ENCODE measurements at places on chromosomes 6 and 20.

GRCh38 chr6:40146902-40147301, 212.6 kb upstream of the MOCS1 start:
- H3K36me3 ChIP-seq = no peaks in the 10 kb centered on the region
- H3K4me3 ChIP-seq = no peak overlapping the region
- H3K27ac ChIP-seq = peak overlapping the region; percentile 60
- no peak for DNase-seq

- no peak overlapping the region for H3K27ac ChIP-seq
- H3K4me1 ChIP-seq = no peaks in the 10 kb centered on the region
- peaks cover 4% of the 10 kb centered on the region for H3K27me3 ChIP-seq
- peaks cover 6% of the 10 kb centered on the region for H3K36me3 ChIP-seq
- no peak overlapping the region for H3K4me3 ChIP-seq
- DNase-seq = no peak
Observed at GRCh38 chr6:18019539-18020534, 32.4 kb upstream of the KIF13A start.

DNA sequence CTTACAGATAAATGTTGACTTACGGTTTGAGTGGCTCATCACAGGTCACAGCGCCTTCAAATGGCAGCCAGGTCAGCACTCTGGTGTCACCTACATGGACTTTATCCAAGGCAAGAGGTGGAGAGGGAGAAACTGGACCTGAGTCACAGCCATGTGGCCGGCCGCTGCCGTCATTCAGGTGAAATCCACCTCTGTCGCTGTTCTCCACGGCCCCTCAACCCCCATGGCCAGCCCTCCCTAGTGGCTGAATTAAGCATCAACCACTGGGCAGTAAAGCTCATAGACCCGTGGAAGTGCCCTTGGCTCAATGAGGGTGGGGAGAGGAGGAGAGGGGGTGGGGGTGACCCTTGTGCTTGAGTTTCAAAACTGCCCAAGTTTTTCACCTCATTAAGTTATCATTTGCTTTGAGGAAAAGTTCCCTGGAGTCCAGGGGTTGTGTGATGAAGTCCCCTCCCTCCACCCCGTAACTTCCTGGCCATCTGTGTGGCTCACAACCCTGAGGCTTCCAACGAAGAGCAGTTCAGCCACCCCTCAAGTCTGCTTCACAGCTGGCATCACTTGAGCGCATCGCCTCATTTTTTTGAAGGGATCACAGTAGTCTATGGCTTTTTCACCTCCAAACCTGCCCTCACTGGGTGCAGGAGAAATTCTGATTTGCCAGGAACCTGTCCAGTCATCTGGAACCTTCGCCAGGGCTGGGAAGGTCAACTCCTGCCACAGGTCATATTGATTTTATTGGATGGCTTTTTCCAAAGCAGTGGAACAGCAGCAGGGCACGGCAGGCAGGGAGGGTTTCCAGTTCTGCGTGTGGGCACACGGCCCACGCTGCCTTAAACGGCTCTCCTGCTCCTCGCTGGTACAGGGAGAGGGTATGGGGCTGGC, 43.5 kb upstream of the APCDD1L start:
- no peak overlapping the region for H3K27ac ChIP-seq
- H3K4me3 ChIP-seq = no peak overlapping the region
- no peaks in the 10 kb centered on the region for H3K4me1 ChIP-seq

- H3K27me3 ChIP-seq = no peaks in the 10 kb centered on the region
- H3K36me3 ChIP-seq = peaks cover 8% of the 10 kb centered on the region
- no peak for DNase-seq
- H3K27ac ChIP-seq = no peak overlapping the region
- no peak overlapping the region for H3K4me3 ChIP-seq
Observed at GRCh38 chr6:134340179-134340975, 22.5 kb upstream of the SGK1 start.

DNA sequence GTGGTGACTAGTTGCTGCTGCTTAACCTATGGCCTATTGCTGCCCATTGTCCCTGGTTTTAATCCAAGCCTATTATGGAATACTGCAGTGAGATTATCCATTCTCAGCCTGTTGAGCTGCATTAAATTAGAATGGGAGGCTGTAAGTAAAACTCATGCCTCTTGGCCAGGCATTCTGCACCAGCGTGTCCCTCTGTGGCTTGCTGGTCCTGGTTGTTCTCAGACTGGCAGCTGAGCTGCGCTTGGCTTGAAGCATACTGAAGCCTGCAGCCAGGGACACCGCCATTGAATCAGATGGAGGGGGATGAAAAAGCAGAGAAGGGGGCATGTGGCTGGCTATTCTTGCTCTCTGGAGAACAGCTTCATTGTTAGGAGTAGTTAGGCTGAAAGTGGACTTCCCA, 15.6 kb downstream of the LRRN4 start:
- peaks cover 27% of the 10 kb centered on the region for H3K36me3 ChIP-seq
- no peaks in the 10 kb centered on the region for H3K27me3 ChIP-seq
- no peak overlapping the region for H3K27ac ChIP-seq
- peaks cover 3% of the 10 kb centered on the region for H3K4me1 ChIP-seq
- no peak for DNase-seq
- no peak overlapping the region for H3K4me3 ChIP-seq

- no peak overlapping the region for H3K4me3 ChIP-seq
- H3K27ac ChIP-seq = no peak overlapping the region
- H3K27me3 ChIP-seq = no peaks in the 10 kb centered on the region
- DNase-seq = no peak
- no peaks in the 10 kb centered on the region for H3K36me3 ChIP-seq
- H3K4me1 ChIP-seq = no peaks in the 10 kb centered on the region
Observed at GRCh38 chr20:11807054-11808048, 110.3 kb upstream of the BTBD3 start.

- H3K27me3 ChIP-seq = peaks cover 5% of the 10 kb centered on the region
- H3K36me3 ChIP-seq = no peaks in the 10 kb centered on the region
- H3K4me1 ChIP-seq = no peaks in the 10 kb centered on the region
- peak overlapping the region; percentile 26 for H3K27ac ChIP-seq
- no peak for DNase-seq
Observed at GRCh38 chr6:45626087-45626891, 248.6 kb upstream of the SUPT3H start.

DNA sequence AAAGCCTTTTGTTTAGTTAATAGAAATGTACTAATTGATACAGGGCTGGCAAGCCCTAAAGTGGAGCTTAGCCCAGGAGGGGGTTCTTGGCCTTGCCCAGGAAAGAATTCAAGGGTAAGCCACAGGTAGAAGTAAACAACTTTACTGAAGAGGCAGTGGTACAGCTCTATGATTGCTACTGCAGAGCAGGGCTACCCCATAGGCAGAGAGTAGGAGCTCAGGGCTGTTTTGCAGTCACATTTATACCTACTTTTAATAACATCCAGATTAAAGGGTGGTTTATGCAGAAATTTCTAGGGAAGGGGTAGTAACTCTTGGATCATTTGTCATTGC, 680.4 kb upstream of the GJE1 start:
- H3K36me3 ChIP-seq = no peaks in the 10 kb centered on the region
- no peaks in the 10 kb centered on the region for H3K4me1 ChIP-seq
- no peak overlapping the region for H3K27ac ChIP-seq
- no peak overlapping the region for H3K4me3 ChIP-seq

DNA sequence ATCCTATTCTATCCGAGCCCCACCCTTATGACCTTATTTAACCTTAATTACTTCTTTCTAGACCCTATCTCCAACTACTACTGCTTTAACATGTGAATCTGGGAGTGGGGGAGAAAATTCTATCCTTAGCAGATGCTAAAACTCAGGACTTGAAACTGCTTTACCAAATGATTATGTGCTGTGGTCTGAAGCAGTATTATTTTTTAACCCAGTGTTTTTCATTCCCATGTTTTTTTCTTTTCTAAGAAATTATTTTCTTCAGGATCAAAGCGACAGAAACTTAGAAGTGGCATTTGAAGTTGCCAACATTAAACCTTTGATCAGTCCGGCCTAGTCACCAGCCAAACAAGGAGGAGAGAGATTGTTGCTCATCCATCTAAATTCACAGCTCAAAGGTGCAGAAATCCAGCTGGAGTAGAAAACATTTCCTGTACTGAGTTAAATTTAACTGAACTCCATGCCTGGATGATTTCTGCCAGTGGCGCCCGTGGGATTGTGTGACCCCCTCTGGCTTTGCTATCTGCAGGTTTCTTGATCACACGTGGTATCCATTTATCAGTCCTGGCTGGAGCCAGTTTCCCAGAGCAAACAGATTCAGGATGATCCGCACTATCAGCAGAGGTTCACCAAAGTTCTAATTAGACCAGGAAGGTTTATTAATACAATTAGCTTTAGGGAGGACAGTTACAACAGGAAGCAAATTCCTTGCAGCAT, 300.5 kb downstream of the PLCB1 start:
- H3K27ac ChIP-seq = no peak overlapping the region
- no peak for DNase-seq
- no peaks in the 10 kb centered on the region for H3K27me3 ChIP-seq
- H3K4me3 ChIP-seq = no peak overlapping the region

GRCh38 chr6:20332441-20333006, 69.2 kb upstream of the E2F3 start:
- no peak overlapping the region for H3K4me3 ChIP-seq
- no peak overlapping the region for H3K27ac ChIP-seq
- H3K4me1 ChIP-seq = peaks cover 10% of the 10 kb centered on the region
- H3K27me3 ChIP-seq = peaks cover 41% of the 10 kb centered on the region

- peaks cover 4% of the 10 kb centered on the region for H3K4me1 ChIP-seq
- H3K27ac ChIP-seq = no peak overlapping the region
- no peak overlapping the region for H3K4me3 ChIP-seq
- no peak for DNase-seq
- peaks cover 31% of the 10 kb centered on the region for H3K36me3 ChIP-seq
Observed at GRCh38 chr20:35015863-35016193, 60.2 kb downstream of the MYH7B start.

DNA sequence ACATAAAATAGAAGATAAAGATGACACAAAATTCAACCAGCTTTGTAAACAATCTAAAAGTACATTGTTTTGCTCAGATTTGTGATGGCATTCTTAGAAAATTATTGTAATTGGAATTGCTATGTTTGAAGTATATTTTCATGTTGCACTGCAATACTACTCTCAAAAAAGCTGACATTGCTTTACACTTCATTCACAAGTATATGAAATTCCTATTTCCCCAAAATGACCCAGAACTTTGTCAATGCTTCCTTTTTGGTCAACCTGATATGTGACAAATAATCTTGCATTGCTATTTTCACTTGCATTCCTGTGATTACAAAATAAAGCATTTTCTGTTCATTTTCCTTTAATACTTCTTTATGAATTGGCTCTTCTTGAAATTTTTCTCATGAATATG, 104.1 kb upstream of the BMP5 start:
- no peaks in the 10 kb centered on the region for H3K36me3 ChIP-seq
- H3K27ac ChIP-seq = no peak overlapping the region
- no peak for DNase-seq
- H3K27me3 ChIP-seq = no peaks in the 10 kb centered on the region

GRCh38 chr6:160132297-160132637, 10.7 kb downstream of the SLC22A1 start:
- DNase-seq = no peak
- no peaks in the 10 kb centered on the region for H3K36me3 ChIP-seq
- no peaks in the 10 kb centered on the region for H3K27me3 ChIP-seq
- H3K27ac ChIP-seq = no peak overlapping the region

GRCh38 chr6:38163186-38164130, 343.9 kb downstream of the ZFAND3 start:
- H3K27ac ChIP-seq = no peak overlapping the region
- H3K4me3 ChIP-seq = no peak overlapping the region
- no peaks in the 10 kb centered on the region for H3K27me3 ChIP-seq
- peaks cover 21% of the 10 kb centered on the region for H3K36me3 ChIP-seq

GRCh38 chr20:14445902-14446301, 108.5 kb upstream of the FLRT3 start:
- no peak overlapping the region for H3K4me3 ChIP-seq
- H3K27ac ChIP-seq = no peak overlapping the region
- H3K36me3 ChIP-seq = no peaks in the 10 kb centered on the region
- H3K27me3 ChIP-seq = no peaks in the 10 kb centered on the region

- H3K27me3 ChIP-seq = no peaks in the 10 kb centered on the region
- no peaks in the 10 kb centered on the region for H3K36me3 ChIP-seq
- no peak for DNase-seq
- no peak overlapping the region for H3K27ac ChIP-seq
- no peak overlapping the region for H3K4me3 ChIP-seq
Observed at GRCh38 chr6:113127786-113128419, 729.2 kb upstream of the MARCKS start.

- no peak overlapping the region for H3K27ac ChIP-seq
- no peak overlapping the region for H3K4me3 ChIP-seq
- H3K4me1 ChIP-seq = peaks cover 7% of the 10 kb centered on the region
- DNase-seq = no peak
- no peaks in the 10 kb centered on the region for H3K36me3 ChIP-seq
Observed at GRCh38 chr6:105489216-105489530, 86.3 kb upstream of the PREP start.

GRCh38 chr6:156686301-156686994, 90.7 kb upstream of the ARID1B start:
- H3K27ac ChIP-seq = peak overlapping the region; percentile 99
- no peaks in the 10 kb centered on the region for H3K36me3 ChIP-seq
- DNase-seq = no peak
- H3K4me1 ChIP-seq = peaks cover 56% of the 10 kb centered on the region
- no peaks in the 10 kb centered on the region for H3K27me3 ChIP-seq

GRCh38 chr6:132133736-132134445, 182.7 kb upstream of the CCN2 start:
- H3K36me3 ChIP-seq = no peaks in the 10 kb centered on the region
- peak; percentile 37 for DNase-seq
- H3K27ac ChIP-seq = peak overlapping the region; percentile 89
- H3K4me1 ChIP-seq = peaks cover 69% of the 10 kb centered on the region
- H3K4me3 ChIP-seq = peak overlapping the region; percentile 78

- peak overlapping the region; percentile 82 for H3K4me3 ChIP-seq
- peaks cover 52% of the 10 kb centered on the region for H3K27me3 ChIP-seq
- no peak for DNase-seq
- peaks cover 35% of the 10 kb centered on the region for H3K4me1 ChIP-seq
- no peak overlapping the region for H3K27ac ChIP-seq
- H3K36me3 ChIP-seq = no peaks in the 10 kb centered on the region
Observed at GRCh38 chr20:9515214-9515585, 810 bp downstream of the LAMP5 start.

DNA sequence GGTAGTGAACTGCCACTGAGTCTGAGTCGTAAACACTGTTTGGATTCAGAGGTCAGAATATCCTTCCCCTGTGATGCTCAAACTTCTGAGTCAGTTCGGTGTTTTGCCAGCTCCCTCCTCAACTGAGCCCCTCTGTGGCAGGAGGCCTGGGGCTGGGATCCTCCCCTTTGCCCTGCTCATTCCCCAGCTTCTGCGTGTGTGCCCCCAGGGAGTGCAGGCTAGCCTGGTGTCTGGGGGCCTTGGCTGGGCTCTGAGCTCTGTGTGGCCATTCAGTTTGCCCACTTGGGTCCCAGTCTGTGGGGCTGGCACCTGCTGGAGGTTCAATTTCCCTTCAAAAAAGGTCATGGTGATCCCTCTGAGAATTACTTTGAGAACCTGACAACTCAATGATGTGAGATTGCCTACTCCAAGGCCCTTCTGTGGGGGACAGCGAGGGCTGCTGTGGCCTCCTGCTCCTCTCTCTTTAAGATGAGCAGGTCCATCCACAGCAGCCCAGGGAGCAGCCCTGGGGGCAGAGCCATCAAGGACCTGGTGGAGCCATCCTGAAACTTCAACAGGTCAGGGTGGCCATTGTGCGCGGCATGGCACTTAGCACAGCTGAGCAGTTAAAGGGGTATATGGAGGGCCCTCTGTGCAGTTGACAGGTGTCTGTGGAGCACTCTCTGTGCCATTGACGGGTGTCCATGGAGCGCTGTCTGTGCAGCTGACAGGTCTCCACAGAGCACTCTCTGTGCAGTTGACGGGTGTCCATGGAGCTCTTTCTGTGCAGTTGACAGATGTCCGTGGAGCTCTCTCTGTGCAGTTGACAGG, 147.2 kb downstream of the SYCP2 start:
- H3K4me1 ChIP-seq = no peaks in the 10 kb centered on the region
- no peak overlapping the region for H3K4me3 ChIP-seq
- H3K36me3 ChIP-seq = peaks cover 6% of the 10 kb centered on the region
- H3K27ac ChIP-seq = no peak overlapping the region
- H3K27me3 ChIP-seq = peaks cover 10% of the 10 kb centered on the region
- no peak for DNase-seq
